Esophagus squamous epithelium (tissue), 5 donors: ENCODE measurements at places on chromosomes 2 and 18.

DNA sequence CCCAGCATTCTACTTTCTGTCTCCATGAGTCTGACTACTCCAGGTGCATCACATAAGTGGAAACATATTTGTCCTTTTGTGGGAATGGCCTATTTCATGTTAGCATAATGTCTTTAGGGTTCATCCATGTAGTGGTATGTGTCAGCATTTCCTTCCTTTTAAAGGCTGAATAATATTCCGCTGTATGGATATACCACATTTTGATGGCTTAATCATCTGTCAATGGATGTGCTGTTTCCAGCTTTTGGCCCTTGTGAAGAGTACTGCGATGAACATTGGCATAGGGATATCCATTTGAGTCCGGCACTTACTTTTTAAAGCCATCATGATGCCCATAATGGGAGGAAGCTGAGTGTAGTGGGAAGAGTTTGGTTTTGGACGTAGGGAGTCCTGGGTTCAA, 6.4 kb upstream of the ITGB6 start:
- DNase-seq: no peak

DNA sequence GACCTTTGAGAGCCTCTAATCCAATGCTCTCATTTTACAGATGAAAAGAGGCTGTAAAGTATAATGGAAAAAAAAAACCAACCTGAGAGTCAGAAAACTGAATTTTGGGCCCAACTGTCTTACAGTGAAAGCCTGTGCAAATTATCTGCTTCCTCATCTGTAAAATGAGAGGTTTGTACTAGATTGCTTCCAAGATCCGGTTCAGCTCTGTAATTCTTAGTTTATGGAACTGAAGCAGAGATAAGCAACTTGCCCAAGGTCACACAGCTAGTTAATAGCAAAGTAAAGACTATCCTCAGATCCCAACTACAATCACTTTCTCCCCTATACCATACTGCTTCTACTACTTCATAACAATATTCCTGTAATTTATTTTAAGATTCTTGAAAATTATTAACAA, 6.3 kb downstream of the TLK1 start:
- no peak for DNase-seq

- no peak for DNase-seq
Measured at GRCh38 chr18:2850816-2851215, 4.0 kb downstream of the EMILIN2 start.

GRCh38 chr2:100976645-100977391, 25.3 kb upstream of the RPL31 start:
- no peak for DNase-seq

DNA sequence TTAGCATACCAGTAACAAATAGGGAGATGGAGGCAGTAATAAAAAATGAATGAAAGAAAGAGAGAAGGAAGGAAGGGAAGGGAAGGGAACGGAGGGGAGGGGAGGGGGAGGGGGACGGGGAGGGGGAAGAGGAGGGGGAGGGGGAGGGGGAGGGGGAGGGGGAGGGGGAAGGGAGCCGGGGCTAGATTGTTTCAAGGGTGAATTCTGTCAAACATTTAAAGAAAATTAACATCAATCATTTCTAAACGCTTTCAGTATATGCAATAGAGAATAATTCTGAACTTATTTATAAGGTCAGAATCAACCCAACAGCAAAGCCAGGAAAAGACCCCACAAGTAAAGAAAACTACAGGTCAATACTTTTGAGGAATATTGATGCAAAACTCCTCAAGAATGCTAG, 858.8 kb upstream of the GYPC start:
- no peak for DNase-seq

GRCh38 chr2:108907822-108908712, 81.0 kb downstream of the EDAR start:
- no peak for DNase-seq

GRCh38 chr2:128513961-128514283, 195.3 kb upstream of the HS6ST1 start:
- no peak for DNase-seq

- no peak for DNase-seq
Measured at GRCh38 chr2:112642966-112643365, 2.8 kb upstream of the SLC20A1 start.

- no peak for DNase-seq
Measured at GRCh38 chr18:3798032-3798431, 348.1 kb downstream of the TGIF1 start.

- peak; percentile 44 for DNase-seq
Measured at GRCh38 chr2:238287737-238288649, at the start of gene PER2. PER2 (minus strand) TSS chr2:238288610; CDS start chr2:238277936, 10,674 bp downstream.

DNA sequence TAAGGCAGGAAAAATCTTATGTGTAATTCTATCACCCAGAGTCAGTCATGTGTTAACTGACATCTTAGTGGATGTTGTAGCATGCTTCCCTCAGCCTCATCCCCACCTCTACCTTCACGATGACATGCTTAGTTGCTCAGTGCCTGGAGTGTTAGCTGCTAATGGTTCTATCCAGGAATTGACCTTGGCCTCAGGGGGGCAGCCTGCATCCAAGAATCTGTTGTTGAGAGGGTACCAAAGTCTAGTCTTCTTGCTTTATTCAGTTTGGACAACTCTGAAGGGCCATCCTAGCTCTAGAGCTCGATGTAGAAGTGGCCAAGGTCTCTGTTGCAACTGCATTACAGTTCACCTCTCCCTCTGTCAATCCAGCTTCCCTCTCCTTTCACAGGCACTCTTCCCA, 61.2 kb downstream of the ACYP2 start:
- DNase-seq: no peak

DNA sequence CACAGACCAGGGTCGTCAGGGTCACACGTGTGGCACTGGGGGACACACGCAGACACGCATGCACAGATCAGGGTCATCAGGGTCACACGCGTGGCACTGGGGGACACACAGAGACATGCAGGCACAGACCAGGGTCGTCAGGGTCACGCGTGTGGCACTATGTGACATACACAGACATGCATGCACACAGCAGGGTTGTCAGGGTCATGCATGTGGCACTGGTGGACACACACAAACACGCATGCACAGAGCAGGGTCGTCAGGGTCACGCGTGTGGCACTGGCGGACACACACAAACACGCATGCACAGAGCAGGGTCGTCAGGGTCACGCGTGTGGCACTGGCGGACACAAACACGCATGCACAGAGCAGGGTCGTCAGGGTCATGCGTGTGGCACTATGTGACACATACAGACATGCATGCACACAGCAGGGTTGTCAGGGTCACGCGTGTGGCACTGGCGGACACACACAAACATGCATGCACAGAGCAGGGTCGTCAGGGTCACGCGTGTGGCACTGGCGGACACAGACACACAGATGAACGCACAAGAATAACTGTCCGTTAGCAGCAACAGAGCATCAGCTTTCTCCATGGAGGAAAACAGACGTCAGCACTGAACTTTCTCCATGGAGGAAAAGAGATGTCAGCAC, 34.9 kb downstream of the HDAC4 start:
- no peak for DNase-seq

- no peak for DNase-seq
Measured at GRCh38 chr18:68376926-68377325, 338.0 kb downstream of the TMX3 start.

DNA sequence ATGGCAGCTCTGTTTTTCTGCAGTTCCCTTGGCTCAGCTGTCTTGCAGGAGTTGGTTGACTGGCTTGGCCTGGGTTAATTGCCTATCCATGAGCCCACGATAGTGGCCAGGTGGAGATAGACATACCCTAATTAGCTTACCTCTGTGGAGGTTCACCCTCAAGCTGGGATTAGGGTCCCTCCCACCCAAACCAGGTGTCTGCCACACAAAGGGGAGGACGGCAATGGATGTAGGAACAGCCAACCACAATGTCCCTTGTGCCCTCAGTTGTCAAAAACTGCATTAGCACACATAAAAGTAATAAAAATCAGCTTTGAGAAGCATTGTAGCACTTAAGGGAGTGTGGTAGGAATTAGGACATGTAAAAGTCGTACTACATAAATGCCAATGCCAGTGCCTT, 4.2 kb downstream of the CYP27A1 start:
- no peak for DNase-seq

DNA sequence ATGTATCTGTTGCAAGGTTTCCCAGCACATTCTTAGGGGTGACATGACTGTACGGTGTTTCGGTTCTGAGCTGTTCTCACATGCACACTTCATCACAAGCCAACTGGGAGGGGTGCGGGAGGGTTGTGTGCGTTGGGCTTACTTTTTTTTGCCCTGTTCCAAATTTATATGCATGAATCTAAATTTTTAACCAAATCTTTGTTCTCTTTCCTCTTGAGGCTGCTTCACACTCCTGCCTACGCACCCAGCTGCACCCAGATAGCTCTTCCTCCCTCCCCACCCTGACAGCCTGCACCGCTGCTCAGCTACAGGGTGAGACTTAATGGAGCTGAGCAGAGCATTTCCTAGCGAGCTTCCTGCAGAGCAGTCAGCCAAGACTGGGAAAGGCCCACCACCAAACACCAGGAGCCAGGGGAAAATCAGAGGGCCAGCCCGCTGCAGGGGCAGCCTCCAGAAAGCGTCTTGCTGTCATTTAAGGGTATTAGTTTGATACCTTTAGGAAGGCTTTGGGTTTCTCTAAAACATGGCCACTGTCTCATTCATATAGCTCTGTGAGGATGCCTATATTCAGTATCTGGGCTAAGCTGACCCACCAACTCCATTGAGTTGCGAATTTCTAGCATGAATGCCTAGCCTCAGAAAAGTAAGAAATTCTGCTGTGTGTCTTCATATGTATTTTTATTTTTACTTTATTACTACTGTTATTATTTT, 84.5 kb downstream of the POU3F3 start:
- DNase-seq: no peak

DNA sequence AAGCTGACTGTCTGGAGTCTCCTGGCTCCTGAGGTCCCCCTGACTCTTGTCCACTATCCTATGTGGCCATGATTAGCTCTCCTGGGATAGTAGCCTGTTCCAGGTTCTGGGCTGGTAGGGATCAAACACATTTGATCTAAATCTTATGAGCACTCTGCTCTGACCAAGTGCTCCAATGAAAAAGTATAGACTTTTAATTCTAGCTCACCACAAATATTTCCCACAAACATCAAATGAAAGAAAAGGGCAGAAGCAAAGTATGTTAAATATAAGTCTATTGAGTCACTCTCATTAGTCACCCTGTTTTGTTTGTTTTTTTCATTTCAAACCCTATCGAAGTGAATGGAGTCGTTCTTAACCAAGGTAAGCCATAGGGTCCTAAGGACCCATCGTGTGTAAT, 39.7 kb upstream of the NEDD4L start:
- DNase-seq: no peak

DNA sequence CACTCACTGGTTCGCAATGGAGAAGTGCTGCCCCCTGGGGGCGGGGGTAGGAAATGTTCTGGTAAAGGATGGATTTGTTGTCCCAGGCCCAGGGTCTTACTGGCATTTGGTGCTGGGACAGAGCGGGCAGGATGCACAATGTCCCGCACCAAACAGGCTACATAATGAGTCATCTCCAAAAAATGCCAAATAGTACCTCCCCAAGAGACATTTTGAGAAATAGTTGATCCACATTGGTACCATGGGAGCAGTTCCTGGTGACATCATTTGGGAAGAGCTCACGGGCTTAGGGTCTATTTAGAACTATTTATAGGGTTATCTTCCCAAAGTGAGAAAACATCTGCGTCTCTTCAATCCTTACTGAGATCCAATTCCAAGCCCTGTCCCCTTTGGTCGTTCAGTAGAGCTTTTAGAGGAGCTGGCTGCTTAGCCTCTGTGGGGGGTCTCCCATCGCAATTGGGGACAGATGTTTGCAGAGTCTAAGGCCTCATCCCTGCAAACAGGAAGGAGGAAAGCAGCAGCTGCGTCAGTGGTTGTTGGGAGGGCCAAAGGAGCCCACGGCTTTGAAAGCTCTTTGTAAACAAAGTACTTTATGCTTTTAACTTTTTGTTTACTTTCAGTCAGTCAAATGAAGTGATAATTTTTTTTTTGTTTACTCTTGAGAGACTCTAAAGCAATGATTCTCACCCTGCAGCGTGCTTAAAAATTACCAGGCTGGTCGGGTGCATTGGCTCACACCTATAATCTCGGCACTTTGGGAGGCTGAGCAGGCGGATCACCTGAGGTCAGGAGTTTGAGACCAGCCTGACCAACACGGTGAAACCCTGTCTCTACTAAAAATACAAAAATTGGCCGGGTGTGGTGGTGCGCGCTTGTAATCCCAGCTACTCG, 49.3 kb downstream of the GREB1 start:
- no peak for DNase-seq

- no peak for DNase-seq
Measured at GRCh38 chr18:74368901-74369705, 53.5 kb downstream of the C18orf63 start.

GRCh38 chr18:32851936-32852335, 79.1 kb upstream of the KLHL14 start:
- DNase-seq: no peak

GRCh38 chr2:113225263-113226259, 51.8 kb downstream of the PSD4 start:
- no peak for DNase-seq

DNA sequence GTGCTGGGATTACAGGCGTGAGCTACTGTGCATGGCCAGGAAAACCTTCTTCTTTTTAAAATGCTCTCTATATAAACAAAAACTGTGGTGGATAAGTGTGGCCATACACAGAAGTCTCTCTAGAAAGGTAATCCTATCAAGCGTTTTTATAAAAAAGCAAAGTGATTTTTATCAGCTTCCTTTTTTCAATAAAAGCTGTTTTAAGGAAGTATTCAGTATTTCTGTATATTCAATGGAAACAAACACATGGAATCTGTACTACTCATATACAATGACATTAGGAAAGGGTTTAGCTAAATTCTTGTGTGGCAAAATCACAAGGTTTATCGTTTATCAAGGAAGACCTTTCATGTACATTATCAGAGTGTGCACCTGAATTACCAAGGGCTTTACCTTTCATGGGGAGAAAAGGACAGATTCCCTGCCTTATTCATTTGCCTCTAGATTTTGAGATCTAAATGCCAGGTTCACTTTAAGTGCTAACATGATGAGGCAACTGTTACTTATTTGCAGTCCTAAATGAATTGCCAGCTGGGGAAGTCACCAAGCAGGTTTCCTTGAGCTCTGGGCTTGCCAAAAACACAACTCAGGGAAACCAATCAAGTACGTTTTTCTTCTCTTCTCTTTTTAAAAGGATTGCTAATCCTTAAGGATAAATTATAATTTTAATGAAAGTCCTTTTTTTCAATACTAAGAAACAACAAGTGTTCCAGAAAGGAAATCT, 70.8 kb downstream of the RTN4 start:
- no peak for DNase-seq

DNA sequence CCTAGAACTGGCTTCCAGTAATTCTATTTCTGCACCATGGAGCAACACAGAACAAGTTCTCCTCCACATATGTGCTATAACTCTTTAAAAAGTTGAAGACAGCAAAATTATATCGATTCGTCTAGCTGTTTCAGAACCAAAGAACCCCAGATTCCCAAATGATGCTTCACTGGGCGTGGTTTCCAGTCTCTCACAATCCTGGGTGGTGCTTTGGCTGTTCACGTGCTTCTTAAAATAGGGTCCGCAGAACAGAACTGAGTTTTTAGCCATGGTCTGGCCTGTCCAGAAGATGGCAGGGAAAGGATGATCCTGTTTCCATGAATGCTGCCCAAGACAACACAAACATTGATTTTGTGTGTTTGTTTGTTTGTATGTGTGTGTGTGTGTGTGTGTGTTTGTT, 37.6 kb upstream of the PARD3B start:
- DNase-seq: no peak

GRCh38 chr2:5889519-5889918, 197.3 kb downstream of the SOX11 start:
- no peak for DNase-seq

GRCh38 chr2:62208074-62208757, 12.3 kb downstream of the B3GNT2 start:
- no peak for DNase-seq

- no peak for DNase-seq
Measured at GRCh38 chr18:41719808-41720207, 235.2 kb upstream of the PIK3C3 start.
